ENCODE measurements at places on chromosomes 1 and 21.

GRCh38 chr1:181139631-181140061 is 51.1 kb downstream of the IER5 start:
- DNase-seq: no peak

- no peak for DNase-seq
These were observed 28.5 kb upstream of the PAXBP1 start for GRCh38 chr21:32800056-32800455.

- DNase-seq: no peak
These were observed 932 bp upstream of the RAB7B start for GRCh38 chr1:206003854-206004800.

DNA sequence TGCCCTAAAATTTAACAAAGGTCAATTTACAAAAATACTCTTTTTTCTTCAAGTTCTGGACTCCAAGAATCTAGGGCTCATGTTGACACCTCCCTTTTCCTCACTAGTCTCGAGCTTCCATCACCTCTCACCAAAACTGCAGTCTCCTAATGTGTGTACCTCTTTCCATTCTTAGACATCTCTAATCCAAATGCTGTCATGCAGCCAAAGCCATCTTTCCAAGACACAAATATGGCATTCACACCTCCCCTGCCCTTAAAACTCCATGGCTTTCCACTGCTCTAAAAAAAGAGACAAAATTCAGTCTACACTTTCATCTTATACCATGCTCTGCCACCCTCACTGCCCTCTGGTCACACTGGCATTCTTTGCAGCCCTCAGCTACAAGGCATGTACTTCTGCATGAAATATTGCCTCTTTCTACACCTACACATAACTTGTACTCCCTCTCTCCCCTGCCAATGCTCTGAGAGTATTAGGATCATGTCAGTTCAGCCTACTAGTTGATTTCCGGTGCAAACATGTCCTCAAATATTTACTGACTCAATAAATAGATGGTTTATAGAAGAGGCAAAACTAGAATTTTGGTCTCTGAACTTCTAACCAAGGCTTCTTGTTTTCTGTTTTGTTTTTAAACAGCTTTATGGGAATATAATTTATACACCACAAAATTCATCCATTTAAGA is 26.9 kb downstream of the ADSS2 start:
- DNase-seq: no peak

GRCh38 chr1:85605484-85606413 is 25.2 kb downstream of the CCN1 start:
- no peak for DNase-seq

GRCh38 chr1:207822124-207822601 is 70.3 kb downstream of the CD46 start:
- DNase-seq: no peak

- DNase-seq: no peak
These were observed 3.5 kb downstream of the CD244 start for GRCh38 chr1:160859166-160859565.

GRCh38 chr1:178946416-178946815 is 75.5 kb upstream of the ANGPTL1 start:
- DNase-seq: no peak

DNA sequence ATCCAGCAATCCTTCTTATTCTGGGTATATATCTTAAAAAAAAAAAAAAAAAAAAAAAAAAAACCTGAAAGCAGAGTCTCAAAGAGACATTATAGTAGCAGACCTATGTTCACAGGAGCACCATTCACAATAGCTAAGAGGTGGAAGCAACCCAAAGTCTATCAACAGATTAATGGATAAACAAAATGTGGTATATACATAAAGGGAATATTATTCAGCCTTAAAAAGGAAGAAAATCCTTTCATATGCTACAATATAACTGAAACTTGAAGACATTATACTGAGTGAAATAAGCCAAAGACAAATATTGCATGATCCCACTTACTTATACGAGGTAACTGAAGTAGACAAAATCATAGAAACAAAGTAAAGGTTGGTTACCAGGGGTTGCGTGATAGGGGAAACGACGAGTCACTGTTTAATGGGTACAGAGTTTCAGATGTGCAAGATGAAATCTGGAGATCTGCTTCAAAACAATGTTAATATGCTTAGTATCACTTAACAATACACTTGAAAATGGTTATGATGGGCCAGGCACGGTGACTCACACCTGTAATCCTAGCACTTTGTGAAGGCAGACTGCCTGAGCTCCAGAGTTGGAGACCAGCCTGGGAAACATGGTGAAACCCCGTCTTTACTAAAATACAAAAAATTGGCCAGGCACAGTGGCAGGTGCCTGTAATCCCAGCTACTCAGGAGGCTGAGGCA is 29.5 kb downstream of the PIK3R3 start:
- DNase-seq: no peak

DNA sequence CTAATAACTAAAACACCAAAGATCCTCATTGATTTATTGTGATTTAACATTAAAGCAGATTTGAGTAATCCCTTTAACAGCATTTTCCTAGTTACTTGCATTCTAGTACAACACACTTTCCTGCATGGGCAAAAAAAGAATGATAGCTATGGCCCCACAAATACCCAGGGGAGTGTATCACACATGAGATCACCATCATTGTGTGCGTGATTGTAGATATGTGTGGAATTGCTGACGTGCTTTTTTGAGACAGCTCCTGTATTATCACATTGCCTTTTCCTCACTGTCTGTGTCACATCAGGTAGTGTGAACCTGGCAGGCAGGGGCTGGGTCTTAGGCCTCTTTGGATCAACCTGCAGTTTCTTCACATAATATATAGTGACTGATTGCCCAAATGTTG is 48.5 kb upstream of the SAMD13 start:
- no peak for DNase-seq

DNA sequence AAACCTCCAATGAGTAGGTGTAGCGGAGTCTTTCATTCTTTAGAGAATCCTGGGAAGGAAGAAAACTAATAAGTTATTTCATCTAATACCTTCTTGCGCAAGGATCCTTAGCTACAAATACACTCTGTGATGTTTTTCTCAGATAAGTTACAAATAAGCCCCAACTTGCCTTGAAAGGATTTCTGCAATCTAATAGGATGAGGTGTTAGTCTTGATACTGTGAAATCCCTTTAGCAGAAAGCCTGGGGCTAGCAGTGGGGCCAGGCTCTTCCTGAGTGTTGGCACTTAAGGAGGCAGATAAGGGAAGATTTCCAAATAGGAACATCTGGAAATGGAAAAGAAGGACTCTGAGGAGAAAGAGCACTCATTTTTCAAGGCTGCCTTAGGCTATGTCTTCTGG is 168.0 kb upstream of the DAB1 start:
- DNase-seq: no peak

- no peak for DNase-seq
These were observed 57.8 kb upstream of the C1orf185 start for GRCh38 chr1:51044199-51044598.

GRCh38 chr1:76961181-76961819 is 94.0 kb downstream of the ST6GALNAC5 start:
- no peak for DNase-seq

- no peak for DNase-seq
These were observed 102.1 kb downstream of the NRDC start for GRCh38 chr1:51776408-51776807.

- no peak for DNase-seq
These were observed 9.8 kb downstream of the MTARC1 start for GRCh38 chr1:220796530-220796929.

DNA sequence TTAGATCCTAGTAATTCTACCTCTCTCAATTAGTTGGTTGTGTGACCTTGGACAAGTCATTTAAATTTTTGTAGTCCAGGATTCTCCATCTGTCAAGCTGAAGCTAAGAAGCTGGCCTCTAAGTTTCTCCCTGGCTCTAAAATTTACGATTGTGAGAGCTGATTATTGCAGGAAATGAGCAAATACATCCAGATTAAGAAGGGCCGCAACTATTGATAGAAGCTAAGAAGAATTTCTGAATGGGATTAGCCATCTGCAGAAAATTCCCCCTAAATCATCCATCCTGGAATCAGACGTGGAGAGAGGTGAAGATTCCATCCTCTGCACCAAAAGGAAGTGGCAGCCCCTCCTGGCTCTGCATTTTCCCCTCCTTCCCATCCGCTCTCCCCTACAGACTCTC is 55.0 kb downstream of the HIVEP3 start:
- DNase-seq: no peak

- DNase-seq: no peak
These were observed 176.4 kb downstream of the RPS6KC1 start for GRCh38 chr1:213227458-213227857.

Measured in stimulated activated CD4-positive, alpha-beta T cell treated with anti-CD3 and anti-CD28 coated beads, Interleukin-15, amount 100 ng/mL, for 1 hour (primary cell).